Erythroblast (primary cell): ENCODE measurements at places on chromosomes 2 and 18.

DNA sequence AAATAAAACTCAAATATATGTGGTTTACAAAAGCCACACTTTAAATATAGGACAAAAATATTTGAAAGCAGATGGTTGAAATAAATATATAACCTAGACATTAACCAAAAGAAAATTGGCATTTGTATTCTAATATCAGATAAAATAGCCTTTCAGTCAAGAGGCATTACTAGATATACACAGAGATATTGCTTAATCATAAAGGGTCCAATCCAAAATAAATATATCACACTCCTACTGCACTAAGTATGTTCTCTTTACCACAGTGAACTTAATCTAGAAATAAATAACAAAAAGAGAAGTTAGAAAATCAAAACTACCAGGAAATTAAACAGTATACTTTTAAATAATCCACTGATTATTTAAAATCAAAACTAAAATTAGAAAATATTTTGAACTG lies 34.2 kb upstream of the KCNJ3 start:
- no peak for DNase-seq

DNA sequence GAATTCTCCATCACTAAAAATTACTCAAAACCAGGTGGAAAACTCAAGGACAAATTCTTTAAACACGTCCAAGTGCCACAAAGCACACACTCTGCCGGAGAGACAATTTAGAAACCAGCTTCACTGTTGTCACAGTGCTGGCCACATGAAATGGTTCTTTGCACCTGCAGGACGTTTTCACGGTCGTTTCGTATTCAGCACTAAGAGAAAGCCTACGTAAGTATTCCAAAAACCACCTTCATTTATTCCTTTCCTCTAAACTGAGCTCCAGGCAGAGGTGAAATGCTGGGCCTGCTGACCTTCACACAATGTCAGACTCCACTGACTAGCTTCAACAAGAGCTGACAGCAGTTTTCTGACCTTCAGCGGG lies 680 bp downstream of the ATP5F1A start:
- DNase-seq, result peak; percentile 82

GRCh38 chr2:235460548-235461047 lies 33.2 kb upstream of the AGAP1 start:
- DNase-seq, result no peak

- DNase-seq, result no peak
These were observed 142.0 kb downstream of the COPS8 start for GRCh38 chr2:237227592-237228280.

DNA sequence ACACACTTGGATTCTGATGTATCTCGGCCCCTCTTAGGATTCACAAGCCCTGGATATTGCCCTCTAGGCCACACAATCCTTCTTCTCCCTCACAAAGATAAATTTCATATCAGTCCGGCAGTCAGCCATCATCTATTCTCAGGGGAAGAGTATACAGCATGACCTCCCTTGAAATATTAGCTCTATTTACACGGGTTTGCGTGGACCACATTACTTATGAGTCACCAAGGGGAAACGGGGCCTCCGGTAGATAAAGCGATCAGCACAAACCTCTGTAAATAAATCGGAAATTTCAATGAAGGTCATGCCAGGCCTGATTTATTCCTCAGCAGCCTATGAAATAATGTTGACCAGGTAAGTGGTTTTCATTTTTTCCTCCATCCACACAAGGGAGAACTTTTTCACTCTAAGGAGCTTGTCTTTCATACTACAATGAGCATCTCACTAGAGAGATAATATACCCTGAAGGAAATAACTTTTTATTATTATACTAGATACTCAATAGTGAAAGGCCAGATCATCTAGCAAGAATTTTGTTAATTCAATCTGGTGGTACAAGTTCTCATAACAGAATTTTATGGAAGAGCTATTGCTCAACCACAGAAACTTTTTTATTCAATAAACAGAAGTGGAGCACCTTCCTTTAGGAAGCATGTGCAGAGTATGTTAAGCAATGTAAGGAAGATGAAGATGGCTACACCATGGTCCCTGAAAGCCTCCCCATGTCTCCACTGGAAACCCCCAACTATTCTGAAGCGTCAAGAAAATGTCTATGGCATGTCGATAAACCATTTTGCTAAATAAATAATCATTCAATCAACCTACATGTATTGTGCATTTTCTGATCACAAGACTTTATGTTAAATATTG lies 125.2 kb upstream of the PIK3C3 start:
- DNase-seq, result no peak

- DNase-seq, result no peak
These were observed 218.5 kb downstream of the TRIB2 start for GRCh38 chr2:12935222-12935621.

- no peak for DNase-seq
These were observed 48.7 kb downstream of the INPP5D start for GRCh38 chr2:233108611-233109490.

DNA sequence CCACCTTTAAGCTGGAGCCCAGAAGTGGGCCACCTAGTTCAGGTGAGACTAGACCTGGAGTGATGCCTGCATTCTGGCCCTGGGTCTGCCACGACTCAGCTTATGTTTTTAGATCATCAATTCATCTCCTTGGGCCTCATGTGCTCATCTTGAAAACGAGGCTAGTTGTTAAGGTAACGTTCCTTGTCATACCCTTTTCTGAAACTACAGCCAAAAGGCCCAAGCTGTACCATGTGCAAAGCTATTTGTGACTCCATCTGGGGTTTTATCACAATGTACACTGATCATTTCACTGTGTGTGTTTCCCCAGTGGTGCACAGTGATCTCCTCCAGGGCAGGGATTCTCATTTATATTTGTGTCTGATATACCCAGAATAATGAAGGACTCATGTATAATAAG lies 138.4 kb upstream of the COPS8 start:
- DNase-seq, result no peak

DNA sequence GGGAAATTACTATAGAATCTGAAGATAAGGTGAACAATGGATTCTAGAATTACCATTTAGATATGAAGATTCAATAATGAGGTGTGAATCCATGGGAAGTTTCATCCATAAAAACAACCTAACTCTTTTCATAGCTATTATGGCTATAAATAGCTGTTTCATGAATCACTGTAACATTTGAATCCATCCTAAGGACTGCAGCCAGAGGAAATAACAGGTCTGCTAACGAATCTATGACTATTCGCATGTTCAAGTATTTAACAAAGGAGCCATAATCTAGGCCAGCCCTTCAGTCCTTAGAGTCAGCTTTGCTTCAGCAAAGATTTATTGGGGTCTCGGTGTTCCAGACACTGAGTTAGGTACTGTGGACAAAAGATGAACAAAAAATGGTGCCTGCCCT lies 87.1 kb downstream of the MYOM1 start:
- no peak for DNase-seq

- DNase-seq, result peak; percentile 28
These were observed 10.8 kb upstream of the MAPRE2 start for GRCh38 chr18:35030277-35030989.

DNA sequence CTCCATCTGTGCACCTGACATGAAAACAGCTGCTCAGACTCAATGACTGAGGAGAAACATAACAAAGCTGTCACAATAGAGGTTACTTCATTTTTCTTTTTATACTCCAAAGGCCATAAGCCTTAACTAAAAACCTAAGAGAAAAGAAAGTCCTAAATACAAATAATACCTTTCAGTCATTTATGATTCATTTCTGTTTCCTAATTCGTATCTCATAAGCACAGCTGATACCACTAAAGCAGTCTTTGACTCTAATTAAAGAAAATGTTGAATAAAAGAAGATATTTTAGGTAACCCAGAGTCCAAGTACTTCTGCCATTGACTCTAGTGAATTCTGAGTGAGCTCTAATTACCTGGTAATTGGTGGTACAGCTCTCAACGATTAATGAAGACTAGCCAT lies 20.6 kb downstream of the NEMP2 start:
- no peak for DNase-seq

DNA sequence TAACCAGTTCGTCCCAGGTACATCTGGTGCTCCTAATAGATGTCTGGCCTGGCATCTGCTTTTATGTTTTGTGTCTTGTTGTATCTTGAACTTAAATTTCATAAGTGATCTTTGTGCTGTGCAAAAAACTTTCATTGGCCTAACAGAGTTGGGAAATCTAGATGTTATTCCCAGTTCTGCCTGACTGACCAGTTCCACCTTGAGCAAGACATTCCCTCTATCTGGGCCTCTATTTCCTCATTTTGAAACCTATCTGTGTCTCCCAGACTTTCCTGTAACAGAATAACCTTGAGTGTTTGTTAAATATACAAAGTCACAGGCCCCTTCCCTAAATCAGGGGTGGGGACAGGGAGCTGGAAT lies 90.5 kb upstream of the MSH2 start:
- no peak for DNase-seq

- no peak for DNase-seq
These were observed 39.4 kb upstream of the AGPS start for GRCh38 chr2:177353187-177353478.

DNA sequence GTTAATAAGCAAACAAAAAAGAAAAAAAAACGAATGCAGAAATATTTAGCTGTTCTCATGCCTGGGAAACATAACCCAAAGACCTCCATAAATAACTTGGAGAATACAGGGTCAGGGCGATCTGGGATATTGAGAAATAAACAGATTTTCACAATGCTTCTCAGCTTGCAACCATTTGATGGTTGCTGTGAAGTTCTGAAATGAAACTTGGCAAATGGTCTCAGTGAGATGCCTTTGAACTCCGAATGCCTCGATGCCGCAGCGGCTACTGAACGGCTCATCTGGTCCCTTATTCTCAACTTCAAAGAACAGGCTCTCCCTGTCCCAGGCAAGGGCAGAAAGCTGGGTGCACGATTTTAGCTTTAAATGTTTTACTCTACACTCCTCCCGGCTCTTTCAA lies 78.1 kb downstream of the ZNF516 start:
- no peak for DNase-seq

- DNase-seq, result no peak
These were observed 225.8 kb downstream of the PTGR3 start for GRCh38 chr18:74982946-74983635.

GRCh38 chr2:105744909-105745853 lies at the start of gene NCK2:
TSS of gene NCK2 (plus strand) at chr2:105744912. CDS start at chr2:105855064, 110,152 bp downstream.
- peak; percentile 37 for DNase-seq

DNA sequence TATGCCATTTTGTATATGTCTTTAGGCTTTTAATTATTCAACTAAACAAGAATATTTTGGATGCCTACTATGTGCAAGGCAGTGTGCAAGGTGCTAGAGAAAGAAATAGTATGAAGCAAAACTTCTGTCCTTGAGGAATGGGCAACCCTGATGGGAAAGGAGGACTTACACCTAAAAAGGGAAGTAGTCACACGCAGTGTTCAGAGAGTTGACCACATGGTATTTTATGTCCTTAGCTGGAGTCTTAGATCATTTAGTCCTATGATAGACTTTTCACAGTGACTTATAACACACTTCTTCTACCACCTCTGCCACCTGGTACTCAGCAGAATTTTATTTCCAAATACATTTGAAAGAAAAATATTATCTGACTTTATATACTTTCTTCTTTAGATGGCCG lies 291.6 kb downstream of the PLCL1 start:
- DNase-seq, result no peak

DNA sequence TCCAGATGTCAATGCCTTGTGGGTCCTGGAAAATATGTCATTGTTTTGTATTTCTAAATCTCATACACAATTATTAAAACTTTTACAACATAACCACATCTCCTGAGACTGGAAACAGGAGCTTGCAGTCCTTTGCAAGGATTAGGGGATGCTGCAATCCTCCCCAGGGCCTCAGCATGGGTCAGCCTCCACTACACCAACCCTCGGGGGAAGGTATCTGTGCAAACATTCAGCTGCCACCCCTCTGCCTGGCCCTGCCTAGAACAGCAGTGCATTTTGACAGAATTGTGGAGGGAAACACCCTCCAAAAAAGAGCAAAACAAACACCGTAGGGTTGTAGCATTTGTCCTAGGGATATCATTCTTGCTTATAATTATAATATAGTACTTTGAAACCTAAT lies 4.2 kb upstream of the UPP2 start:
- DNase-seq, result no peak

DNA sequence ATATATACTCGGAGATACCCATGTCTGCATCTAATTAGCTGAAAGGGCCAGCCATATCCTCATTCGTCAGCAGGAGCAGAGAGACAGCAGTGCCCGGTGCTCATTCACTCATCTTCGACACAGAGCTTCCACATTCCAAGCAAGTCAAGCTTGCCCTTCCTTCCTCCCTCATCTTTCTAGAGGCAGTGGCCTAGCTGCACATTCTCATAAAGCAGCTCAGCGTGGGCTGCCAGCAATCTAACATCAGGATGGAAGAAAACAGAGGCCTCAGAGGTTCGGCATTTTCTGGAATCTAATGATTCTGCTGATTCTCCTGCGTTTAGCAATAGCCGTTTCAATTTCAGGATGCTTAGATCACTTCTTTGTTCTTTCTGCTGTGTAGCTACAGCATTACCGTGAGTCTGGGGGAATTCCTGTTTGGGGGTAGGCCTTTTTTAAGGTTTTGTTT lies 68.8 kb downstream of the CLHC1 start:
- DNase-seq, result no peak

- no peak for DNase-seq
These were observed 55.4 kb downstream of the CDC42EP3 start for GRCh38 chr2:37615804-37616676.

GRCh38 chr2:67213270-67213670 lies 183.9 kb upstream of the ETAA1 start:
- no peak for DNase-seq

DNA sequence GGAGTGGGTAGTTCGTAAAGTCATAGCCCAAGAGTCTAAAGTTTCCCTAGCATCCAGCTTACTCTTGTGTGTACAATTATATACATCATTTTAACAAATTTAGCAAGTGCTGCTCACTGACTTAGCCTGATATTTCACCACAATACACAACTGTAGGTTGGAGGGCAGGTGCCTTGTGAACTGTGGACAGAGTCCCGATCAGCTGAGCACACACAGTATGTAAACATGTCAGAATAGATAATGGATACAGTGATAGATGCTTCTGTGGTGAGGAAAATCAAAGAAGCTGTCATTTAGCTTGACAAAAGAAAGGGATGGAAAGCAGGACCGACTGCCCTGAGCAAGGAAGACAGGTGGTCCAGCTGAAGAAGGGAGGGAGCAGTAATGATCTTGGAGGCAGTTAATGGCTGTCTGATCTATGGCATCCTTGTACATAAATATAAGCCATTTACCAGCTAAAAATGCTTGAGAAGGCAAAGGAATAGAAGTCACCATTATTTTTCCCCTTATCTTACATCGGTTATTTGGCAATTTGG lies 372.8 kb upstream of the UBE2E3 start:
- DNase-seq, result no peak

DNA sequence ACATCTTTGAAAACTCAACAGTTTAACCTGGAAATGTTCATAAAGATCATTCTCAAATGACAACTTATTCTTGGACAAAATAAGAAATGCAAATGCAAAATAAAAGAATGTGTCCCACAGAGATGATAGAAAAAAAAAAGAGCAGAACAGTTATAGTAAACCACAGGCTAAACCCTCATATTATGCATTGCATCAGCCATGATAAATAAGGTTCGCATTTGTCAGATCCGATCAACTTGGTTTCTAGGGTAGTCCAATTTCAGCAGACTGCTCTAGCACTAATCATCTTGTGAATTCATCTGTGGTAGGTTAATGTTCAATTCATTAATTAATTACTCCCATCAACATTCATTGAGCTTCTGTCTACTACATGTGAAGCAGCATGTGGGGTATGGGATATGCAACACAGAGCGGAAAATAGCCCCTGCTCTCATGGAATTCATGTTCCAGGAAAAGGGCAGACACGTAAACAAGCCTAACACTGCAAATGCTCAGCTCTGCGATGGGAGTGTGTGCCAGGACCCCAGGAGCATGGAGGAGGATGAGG lies 316.2 kb upstream of the REV1 start:
- no peak for DNase-seq

- DNase-seq, result no peak
These were observed 28.5 kb downstream of the MBP start for GRCh38 chr18:77103991-77104531.

GRCh38 chr18:27869735-27870134 lies 307.2 kb downstream of the CDH2 start:
- no peak for DNase-seq
